Stomach (tissue), 19 donors: ENCODE measurements at places on chromosomes 5 and 9. TPM values are rescaled to one million over a fixed set of nuclear protein-coding genes. Genes with fewer than 3 reads are reported as not detected.

The LCN15 gene
- polyA plus RNA-seq: not detected

The CDKN2B gene
- polyA plus RNA-seq: 12.8 TPM

The ADGRV1 gene
- polyA plus RNA-seq: 2.6 TPM

The C5orf46 gene
- not detected for polyA plus RNA-seq

The CCL27 gene
- polyA plus RNA-seq: not detected

The GABBR2 gene
- 0.08 TPM for polyA plus RNA-seq
